Trophoblast cell (in vitro differentiated cells and primary cell): ENCODE measurements at places on chromosomes 5 and 9.

GRCh38 chr5:42784132-42784531 lies 27.5 kb downstream of the CCDC152 start:
- DNase-seq = no peak

DNA sequence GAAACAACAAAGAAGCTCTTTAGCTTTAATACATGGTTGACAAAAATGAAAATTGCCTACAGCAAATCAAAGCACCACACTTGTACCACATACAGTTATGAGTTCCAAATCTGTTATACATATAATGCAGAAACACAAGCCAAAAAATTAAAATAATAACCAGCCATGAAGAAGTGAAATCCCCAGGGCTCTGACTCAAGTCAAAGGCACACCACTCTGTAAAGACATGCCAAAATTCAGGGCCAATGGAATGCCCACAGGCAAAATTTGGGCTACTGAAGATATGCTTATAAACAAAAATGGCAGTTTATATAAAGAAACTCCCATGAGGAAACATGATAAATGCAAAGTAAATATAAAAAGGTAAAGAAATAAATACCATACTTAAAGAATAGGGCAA lies 29.0 kb downstream of the THBS4 start:
- no peak for DNase-seq

- no peak for DNase-seq
These were observed 2.9 kb upstream of the PTGER4 start for GRCh38 chr5:40676613-40677343.

DNA sequence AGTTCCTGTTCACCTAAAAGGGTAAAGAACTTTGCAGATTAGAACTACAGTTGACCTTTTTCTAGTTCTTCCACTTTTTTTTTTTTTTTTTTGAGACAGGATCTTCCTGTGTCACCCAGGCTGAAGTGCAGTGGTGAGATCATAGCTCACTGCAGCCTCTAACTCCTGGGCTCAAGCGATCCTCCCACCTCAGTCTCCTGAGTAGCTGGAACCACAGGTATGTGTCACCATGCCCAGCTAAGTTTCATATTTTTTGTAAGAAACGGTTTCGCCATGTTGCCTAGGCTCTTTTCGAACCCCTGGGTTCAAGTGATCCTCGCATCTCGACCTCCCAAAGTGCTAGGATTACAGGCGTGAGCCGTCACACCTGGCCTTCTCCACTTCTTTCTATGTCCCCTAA lies 39.7 kb upstream of the TNFAIP8 start:
- no peak for DNase-seq

DNA sequence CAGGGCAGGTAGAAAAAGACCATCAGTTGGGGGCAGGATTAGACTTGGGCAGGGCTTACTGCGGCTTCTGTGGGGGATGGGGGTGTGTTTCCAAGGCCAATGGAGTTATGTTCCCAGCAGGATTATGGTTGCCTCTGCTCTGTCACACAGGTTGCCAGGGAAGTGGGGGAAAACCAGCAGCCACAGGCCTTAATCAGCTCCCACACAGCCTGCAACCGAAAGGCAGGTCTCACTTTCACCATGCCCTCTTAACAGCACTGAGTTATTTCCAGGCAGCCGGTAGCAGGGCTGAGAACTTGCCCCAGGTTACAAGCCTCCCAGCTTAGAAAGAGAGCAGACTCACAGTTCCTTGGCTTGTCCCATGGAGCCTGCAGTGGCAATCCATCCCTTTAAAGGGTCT lies 205.5 kb downstream of the FGF10 start:
- no peak for DNase-seq

DNA sequence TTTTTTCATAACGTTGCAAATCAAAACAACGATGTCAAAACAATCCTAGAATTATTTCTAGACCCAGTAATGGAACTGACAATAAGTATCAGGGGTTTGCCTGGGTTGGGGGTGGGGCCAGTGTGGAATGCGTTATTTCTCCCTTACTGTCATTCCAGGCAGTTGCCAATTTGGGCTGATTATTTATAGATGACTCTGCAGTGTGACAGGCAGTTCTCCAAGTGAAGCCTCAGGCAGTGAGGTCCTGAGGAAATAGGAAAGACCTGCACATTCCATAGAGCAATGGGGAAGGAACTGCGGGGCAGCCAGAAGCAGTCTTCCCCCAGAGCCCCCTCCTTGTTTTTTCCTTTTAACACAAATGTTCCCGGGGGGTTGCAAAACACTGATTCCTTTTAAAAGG lies 179.0 kb downstream of the YTHDC2 start:
- no peak for DNase-seq

- DNase-seq = peak; percentile 96
These were observed 26.2 kb downstream of the WWC1 start for GRCh38 chr5:168317521-168318147.

GRCh38 chr9:135275571-135276289 lies 188.3 kb downstream of the OLFM1 start:
- no peak for DNase-seq

DNA sequence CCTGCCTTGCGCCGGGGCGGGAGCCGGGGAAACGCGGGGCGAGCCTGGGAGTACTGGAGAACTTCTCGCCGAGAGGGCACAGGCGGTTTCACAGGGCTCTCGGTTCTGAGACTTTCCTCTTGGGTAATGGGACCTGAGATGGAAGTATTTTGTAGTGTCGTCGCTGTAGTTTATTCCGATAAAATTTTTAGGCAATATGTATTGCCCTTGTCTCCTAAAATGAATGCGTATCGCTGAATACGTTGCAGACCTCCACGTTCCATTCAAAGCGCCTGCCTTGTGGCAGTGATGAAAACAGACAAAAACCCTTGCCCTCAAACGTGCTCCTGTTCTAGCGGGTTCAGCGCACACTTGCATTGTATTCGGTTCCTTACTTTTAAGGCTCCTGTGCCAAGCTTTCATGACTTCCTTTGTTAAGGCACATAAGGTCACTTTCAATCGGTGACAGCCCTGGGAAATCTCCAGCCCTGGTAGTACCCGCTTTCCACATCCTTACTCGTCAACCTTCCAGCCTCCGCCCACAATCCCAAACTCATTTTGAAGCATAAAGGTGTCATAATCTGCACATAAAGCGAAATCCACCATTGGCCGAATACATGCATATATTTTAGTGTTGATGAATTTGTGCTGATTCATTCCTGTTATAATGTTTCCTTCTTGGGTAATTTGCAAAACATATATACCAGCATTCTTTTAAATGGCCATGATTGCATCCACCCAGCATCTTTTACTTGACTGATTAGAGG lies 694 bp downstream of the RMI1 start:
- DNase-seq = peak; percentile 86

GRCh38 chr5:96562614-96563013 lies 99.6 kb upstream of the CAST start:
- no peak for DNase-seq

DNA sequence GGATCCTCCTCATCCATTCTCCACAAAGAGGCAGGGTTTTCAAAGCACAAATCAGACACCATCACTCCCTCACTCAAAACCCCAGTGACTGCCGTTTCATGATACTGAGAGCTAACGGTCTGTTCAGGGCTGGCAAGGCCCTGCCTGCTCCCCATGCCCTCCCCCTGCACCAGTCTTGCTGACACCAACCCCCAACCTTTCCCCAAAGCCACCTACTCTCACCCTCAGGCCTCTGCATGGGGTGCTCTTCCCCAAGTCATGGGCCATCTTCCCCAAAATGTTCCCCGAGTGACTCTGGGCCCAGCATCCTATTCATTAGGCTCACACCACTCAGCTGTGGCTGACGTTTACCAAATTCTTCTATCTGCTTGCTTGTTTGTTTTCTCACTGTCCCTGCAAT lies 21.7 kb upstream of the OLFM1 start:
- no peak for DNase-seq

DNA sequence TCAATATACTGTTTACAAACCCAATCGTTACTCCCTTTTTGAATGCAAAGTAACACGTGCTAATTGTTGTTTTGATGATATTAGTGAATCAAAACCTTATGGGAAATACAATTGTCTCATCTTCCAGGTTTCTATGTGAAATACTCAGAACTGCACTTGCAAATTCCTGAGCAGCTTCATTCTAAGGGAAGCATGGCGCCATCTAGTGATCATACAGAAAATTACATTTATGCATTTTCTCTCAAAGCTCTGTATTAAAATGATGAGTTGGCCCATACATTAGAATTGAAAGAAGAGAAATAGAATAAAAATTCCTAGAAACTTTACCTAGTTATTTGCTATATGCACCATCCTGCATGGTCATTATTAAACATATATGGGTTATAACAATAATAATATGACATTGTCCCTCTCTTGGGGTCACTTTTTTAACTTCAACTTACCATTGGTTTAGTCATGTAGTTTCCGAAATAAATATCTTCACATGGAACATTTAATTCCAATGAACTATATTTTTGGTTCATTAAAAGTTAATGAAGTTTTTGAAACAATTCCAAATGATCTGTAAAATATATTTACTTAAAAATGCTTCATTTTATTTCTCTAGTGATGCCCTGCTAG lies 220.0 kb downstream of the PDE4D start:
- peak; percentile 86 for DNase-seq

DNA sequence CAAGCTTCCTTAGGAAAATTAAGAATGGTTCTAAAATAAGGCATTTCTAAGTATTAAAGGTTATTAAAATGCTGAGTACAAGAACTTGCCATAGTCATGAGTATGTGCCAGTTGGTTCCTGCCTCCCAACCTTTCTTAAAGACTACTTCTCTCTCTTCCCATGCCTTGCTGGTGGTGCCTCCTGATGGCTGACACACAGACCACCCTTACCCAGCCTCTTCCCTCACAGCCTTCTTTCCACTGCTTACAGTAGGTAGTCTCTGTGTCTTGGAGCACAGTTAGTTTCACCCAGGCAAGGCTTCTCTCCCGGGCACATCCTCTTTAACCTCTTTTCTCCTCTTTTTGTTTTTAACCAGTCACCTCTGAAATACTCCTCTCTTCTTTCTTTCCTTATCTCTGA lies 20.6 kb upstream of the GPR150 start:
- no peak for DNase-seq

GRCh38 chr5:6837519-6838110 lies 124.4 kb downstream of the TENT4A start:
- DNase-seq = no peak

- no peak for DNase-seq
These were observed 27.7 kb downstream of the CDC37L1 start for GRCh38 chr9:4706971-4707622.

DNA sequence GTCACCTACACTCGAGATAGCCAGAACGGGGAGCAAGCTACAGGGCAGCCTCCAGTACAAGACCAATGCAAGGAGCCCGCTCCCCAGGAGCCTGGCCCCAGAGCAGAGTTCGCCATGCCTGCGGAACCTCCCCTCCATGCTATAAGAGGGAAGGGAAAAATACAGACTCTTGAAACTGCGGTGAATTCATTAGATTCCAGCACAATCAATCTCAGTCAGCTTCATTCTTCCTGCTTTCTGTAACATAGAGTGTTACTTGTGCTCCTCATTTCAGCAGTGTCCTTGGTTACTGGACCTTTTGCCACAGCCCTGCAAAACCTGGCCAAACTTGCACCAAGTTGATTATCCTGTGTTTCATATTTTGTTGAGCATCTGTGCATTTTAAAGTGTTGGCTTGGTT lies 22.2 kb upstream of the CREBRF start:
- no peak for DNase-seq

DNA sequence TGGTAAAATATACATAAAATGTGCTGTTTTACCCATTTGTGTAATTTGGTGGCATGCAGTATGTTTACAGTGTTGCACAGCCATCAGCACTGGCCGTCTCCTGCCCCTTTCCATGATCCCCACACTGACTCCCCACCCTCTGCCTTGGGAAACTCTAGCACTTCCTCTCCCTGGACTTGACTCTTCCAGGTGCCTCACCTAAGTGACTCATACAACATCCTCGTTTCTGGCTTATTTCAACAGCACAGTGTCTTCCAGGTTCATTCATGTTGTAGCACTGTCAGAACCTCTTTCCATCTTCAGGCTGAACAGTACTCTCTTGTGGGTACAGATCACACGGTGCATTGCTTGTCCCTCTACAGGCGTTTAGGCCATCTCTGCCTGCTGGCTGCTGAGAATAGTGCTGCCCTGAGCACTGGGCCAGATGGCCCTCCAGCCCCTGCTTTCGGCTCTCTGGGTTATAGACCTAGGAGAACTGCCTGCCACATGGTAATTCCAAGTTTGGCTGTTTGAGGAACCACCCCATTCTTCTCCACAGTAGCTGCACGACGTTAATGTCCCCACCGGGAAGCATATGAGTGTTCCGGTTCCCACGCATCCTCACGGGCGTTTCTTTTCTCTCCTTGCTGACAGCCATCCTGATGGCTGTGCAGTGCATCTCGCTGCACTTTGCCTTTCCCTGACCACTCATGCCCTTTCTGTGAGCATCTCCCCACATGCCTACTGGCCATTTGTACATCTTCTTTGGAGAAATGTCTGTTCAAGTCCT lies 211.8 kb downstream of the FANCC start:
- no peak for DNase-seq

DNA sequence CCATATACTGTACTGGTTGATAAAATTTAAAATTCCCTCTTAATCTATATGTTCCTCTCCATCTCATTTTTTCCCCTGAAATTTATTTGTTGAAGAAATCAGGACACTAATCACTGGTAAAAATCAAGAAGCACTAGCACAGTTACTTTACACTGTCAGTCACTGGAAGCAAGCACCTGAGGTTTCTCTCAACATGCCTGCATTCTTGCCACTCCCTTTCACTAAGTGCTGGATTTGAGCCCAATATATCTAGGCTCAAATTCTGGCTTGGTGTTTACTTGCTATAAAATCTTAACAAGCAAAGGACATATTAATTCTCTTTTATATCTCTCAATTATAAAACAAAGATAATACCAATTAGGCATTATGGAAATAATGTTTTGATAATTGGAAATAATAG lies 58.6 kb downstream of the DIAPH1 start:
- DNase-seq = no peak

DNA sequence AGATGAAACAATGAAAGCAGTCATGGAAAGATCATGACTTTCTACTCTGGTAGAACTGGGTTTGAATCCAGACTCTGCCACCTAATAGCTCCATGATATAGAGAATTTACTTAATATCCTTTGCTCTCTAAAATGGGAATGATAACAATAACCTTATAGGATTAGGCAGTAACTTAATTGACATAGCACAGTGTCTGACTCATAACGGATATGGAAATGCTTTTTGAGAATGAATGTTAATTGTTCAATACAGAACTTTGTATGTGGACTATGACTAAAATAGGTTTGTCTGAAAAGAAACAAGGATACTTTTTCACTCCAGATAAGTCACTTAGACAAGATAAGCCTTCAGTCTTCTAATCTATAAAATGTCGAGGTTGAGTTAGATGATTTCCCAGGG lies 330.7 kb downstream of the PTPRD start:
- DNase-seq = no peak

DNA sequence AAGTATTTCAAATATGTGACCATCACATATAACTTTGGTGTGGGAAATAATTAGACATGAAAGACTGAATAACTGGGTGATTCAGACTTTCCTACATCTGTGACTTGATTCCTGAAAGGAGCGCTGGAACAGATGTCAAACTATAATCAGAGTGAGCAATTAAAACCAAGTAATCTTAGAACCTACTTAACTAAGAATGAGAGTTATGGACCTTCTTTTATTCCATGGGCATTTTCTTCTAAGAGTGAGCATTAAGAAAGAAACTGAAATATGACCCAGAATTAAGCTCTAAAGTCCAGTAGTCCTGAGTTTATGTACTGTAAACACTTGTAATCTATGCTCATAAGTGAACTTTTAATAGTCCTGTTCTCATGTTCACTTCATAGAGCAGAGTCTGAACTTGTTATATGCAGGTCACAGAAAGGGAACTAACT lies 68.4 kb downstream of the PAM start:
- DNase-seq = no peak
